ENCODE measurements at places on chromosomes 2 and 18.

DNA sequence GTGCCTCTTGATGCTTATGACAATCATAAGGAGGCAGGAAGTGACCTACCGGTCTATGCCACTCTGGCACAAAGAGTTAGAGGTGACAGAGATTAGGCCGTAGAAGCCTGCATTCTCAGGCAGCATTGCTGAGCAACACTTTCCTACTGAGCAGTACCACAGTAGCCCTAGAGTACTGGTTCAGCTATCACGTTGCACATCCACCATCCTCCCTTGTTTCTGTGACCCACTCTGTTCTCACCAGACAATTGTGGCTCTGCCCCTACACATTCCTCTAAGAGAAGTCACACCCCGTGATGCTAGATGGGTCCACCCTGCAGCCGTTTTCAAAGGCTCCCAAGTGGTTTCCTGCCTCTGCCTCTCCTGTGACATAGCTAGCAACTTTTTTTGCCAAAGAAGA is 22.6 kb upstream of the SUCLG1 start:
- no peak for DNase-seq

- DNase-seq: no peak
Observed at GRCh38 chr2:21452263-21452662, 328.5 kb downstream of the TDRD15 start.

- DNase-seq: no peak
Observed at GRCh38 chr2:8457699-8458502, 224.0 kb upstream of the ID2 start.

DNA sequence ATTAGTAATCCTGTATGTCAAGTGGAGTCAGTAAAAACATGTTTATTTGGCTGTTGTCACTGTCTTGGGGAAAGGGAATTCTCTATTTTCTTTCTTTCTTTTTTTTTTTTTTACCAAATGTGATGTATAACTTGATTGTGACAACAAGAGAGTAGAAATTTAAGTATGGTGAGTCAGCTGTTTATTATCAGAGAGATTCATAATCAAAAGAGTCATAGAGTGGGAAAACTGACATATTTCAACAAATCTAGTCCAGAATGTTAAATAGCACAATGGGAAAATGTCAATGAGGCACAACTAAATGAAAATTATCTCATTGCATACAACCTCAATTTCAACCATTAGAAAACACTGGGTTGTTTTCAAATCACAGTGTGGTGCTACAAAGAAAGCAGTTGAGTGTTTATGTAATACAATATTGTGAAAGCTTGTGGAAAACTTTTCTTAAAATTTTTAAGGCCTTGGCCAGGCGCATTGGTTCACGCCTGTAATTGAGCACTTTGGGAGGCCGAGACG is 111.9 kb upstream of the DTNA start:
- DNase-seq: no peak

DNA sequence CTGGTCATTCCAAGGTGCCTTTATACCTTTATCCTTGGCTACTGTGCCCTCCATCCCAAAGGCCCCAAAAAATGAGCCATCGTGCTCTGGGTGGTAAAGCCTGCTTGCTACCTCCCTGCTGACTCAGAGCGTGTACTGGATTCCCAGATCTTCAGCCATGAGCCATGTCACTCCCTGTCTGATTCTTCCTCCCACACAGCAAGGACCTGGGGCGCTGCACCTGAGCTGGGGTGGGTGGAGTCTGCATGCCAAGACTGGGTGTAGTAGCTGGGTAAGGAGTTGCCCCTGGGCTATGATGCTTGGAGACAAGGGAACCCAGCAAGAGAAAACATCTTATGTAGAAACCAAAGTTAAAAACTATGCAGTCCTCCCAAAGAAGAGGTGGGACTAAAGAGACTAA is 37.2 kb upstream of the APCDD1 start:
- no peak for DNase-seq

DNA sequence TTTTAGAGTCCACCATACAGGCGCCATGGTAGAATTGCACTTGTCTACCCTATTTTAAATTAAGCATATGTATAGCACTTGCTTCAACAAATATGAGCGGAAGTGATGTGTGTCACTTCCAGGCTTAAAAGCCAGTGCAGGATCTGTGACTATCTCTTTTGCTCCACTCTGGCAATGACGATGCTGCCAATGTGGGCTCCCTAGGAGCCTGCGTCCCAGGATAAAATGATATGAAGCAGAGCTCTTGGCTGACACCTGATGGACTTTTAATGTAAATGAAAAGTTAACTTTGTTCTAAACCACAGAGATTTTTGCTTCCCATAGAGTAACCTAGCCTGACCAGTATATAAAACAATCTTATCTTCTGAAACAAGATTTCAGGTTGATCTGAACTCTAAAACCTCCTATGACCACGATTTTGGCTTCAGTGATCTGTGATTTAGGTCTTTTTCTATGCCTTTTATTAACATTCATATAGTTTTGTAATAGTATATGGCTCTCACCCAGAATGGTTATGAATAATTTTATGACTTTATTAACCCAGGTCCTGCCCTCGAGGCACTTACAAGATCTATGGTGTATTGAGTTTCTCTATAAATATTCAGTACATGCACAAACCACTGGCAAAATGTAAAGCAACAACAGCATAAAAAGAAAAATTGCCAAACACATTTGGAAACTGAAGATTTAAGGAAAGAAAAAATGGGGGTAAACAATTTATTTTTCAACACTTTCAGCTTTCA is 422.5 kb upstream of the PIK3C3 start:
- DNase-seq: no peak

- DNase-seq: peak; percentile 71
Observed at GRCh38 chr18:10041180-10041579, 127.4 kb downstream of the VAPA start.

DNA sequence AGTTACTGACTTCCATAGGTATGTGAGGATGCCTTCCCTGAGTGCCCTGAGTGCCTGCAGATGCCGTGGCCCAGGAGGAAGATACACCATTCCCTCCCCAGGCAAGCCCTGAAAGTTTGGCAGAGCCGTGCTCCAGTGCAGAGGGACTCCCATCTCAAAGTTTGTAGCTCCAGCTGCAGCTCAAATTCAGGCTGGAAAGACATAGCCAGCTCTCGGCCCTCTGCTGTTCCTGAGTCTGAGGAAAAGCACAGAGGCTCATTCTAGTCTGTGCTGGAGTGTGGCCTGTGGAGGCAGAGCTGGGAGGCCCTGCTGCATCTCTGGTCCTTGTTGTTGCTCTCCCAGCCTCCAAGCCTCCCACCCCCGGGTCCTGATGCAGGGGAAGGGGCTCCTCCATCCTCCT is 15.9 kb upstream of the TPO start:
- no peak for DNase-seq

DNA sequence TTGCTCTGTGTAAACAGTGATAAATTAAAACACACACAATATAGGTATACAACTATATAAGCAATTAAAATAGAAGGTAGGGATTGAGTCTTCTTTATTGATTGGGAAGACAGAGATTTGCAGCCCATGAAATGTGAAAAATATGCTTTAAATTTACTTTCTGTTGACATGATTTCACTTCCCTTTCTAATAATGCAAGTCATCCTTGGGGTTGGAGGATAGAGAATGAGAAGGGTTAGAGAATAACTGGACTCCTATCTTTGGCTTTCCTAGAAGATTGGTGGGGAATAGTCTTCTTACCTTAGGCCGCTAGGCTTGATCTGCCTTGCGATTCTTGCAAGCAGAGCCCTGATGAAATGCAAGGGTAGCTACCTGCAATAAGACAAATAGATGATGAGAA is 339.8 kb downstream of the NYAP2 start:
- DNase-seq: no peak
